ENCODE measurements at places on chromosomes 1 and 21.

DNA sequence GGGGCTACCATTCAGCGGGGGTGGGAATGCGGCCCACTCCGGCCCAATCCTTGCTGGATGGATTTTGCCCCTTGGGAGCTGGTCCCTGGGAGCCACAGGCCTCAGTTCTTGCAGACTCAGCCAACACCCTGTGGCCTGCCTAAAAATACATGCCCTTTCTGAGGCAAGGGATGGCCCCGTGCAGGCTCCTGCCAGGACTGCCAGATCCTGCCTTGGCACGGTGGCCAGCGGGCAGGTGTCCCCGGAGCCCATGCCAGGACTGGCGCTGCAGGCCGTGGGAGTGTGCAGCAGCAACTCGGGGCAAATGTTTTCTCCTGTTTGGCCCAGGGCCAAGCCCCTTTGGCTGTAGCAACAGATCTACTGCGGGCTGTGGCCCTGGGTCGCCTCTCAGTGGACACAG is 1.6 kb upstream of the PANK4 start:
- DNase-seq, result no peak

DNA sequence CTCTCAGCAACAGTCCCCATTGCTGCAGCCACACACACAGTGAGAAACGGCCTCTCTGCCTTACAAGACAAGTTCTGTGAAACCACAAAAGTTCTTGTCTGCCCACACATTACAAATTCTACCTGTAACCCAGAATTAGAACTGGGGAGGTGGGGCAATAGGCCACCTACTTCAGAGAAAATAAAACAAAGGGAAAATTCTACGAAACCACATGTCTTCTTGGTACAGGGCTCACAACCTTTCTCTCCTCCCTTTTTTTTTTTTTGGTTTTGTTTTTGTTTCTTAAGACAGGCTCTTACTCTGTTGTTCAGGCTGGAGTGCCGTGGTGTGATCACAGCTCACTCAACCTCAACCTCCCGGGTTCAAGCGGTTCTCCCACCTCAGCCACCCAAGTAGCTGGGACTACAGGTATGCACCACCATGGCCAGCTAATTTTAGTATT is 30.2 kb downstream of the LPAR3 start:
- peak; percentile 32 for DNase-seq

- no peak for DNase-seq
These were observed 12.0 kb upstream of the VWA5B1 start for GRCh38 chr1:20278692-20279130.

DNA sequence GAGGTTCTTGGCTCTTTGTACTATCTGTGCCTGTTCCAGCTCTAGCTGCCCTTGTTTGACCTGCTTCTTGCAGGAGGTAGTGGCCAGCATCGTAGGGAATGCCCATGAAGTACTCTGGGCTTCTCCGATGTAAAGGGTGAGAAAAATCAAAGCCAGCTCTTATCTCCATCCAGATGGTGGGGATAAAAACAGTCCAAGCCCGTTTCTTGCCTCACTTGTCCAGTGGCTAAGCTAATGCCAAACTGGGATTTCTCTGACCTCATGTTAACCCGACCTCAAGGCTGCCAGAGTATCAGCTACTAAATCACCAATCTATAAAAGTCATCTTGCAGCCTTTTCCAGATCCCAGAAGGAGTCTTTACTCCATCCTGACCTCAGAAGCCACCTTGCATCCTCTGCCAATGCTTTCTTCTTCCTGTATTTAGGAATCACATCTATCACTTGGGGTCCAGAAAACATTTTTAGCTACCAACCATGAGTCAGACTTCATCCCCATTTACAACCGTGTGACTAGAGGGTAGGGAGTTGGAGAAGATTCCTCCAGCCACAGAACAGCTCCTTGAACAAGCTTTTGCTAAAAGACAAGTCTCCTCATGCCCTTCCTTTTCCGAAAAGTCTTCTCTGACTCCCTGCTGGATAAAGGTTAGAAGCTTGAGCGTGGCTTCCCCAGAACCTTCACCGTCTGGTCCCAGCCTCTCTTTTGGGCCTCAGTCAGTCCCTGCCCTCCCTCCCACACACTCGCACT is 35.9 kb downstream of the KCNC4 start:
- DNase-seq, result no peak

- DNase-seq, result no peak
These were observed 3.7 kb upstream of the DVL1 start for GRCh38 chr1:1352786-1353388.

GRCh38 chr1:210089855-210090254 is 142.7 kb upstream of the SERTAD4 start:
- no peak for DNase-seq
